ENCODE measurements at places on chromosomes 3 and 15. TPM values are rescaled to one million over a fixed set of nuclear protein-coding genes. Genes with fewer than 3 reads are reported as not detected.

PAQR5 gene
- total RNA-seq: 2.1 TPM

SNX22 gene
- total RNA-seq: 7.7 TPM

NRROS gene
- 0.33 TPM for total RNA-seq

ACKR2 gene
- 1.9 TPM for total RNA-seq

MINAR1 gene
- 1.3 TPM for total RNA-seq

IL16 gene
- total RNA-seq: 3.3 TPM

- no peak for DNase-seq
These were observed 174.9 kb upstream of the TOPAZ1 start for GRCh38 chr3:44066806-44067205.

- DNase-seq: no peak
These were observed 132.6 kb upstream of the LRRN1 start for GRCh38 chr3:3666664-3667063.

DNA sequence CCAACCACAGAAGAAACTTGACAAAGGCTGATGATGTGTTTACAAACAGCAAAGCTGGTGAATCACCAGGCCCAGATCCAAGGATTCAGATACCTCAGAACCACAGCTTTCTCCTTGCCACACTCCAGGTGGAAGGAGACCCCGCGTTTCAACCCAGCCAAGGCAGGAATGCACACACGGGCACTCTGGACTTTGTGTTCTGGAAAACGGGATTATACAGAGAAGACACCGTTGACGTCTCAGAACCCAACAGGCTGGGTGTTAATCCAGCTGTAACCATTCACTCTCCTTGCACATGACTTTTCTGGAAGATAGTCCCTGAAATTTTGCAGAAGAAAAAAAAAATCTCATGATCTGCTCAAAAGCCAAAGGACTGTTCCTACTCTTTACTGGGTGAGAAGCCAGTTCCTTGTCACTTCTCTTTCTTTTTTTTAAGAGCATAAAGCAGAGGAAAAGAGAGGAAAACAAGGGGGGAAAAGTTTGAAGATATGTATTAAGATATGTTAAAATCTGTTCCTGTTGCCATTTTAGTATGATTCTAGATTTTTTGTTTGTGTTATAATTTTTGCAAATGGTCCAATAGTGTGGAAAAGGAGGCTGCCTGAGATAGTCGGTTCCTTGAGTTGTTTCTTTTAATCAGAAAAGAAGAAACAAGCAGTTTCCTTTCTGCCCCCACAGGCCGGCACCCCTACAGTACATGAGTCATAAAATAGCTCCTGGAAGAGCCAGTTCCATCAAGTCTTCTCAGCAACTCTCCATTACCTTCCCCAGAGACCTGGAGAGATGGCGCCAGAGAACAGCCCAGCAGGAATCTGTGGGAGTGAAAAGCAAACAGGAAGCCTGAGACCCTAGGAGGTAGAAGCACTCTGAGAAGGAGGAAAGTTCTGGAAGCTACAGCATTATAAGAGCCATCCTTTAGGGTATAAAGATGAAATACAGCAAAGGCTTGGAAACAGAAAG, 73.1 kb downstream of the RORA start:
- peak; percentile 27 for DNase-seq

DNA sequence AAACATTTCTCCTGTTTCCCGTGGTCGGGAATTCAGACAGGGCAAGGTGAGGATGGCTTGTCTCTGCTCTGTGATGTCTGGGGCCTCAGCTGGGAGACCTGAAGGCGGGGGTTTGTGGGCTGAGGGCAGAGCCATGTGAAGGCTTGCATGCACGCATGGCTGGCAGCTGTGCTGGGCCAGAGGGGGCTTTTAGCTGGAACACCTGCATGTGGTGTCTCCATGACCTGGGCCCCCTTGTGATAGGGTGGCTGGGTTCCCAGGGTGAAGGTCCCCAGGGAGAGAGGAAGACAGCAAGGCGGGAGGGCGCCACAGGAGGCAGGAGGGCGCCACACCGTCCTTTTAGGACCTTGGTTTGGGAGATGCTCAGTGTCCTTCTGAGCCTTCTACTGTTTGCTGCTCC, 101.6 kb upstream of the PRR23E start:
- DNase-seq: no peak

DNA sequence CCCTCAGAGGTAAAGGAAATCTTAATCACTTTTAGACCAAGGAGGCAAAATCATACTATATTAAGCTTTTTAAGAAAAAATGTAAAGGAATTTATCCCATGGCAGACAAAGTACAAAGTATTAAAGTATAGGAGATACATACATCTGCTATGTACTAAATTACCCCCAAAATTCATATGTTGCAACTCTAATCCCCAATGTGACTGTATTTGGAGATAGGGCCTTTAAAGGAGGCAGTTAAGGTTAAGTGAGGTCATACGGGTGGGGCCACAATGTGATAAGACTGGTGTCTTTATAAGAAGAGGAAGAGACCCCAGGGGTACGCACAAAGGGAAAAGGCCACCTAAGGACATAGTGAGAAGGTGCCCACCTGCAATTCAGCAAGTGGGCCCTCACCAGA, 657.0 kb upstream of the ADAMTS9 start:
- no peak for DNase-seq

GRCh38 chr3:65604863-65605526, 433.7 kb downstream of the MAGI1 start:
- DNase-seq: no peak

- DNase-seq: peak; percentile 31
These were observed 205.4 kb downstream of the PDZRN3 start for GRCh38 chr3:73419179-73419803.

DNA sequence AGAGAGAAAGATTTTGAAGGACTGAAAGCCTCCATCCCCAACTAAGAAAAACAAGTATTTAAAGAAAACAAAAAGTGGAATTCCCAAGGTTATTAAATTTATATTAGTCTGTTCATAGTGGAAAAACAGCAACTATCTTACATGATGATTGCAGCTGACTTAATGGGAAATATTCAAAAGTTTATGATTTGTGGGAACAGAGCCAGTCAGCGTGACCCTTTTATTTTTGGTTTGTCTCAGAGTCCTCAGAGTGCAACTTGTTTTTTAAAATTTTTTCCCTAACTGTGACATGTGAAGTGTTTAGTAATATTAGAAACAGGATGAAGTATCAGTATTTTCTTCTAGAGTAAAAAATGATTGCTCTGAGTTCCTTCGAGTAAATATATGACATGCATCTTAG, 441.9 kb upstream of the MCTP2 start:
- DNase-seq: no peak

DNA sequence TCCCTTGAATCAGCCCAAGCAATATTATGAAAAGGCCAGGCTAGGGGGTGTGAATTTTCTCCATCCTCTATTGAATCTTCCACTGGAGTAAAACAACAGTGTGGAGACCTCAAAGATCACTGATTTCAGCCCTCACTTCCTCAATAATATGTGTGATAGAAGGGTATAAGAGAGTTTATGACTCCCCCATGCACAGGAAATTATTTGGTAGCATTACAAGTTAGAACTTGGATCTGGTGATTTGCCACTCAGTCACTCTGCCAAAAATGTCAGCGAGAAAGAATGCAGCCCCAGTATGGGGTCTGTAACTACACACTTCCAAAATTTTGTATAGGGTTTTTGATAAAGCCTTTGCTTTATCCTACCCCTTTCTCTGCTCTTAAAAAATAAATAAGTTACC, 81.0 kb upstream of the KCNMB2 start:
- DNase-seq: no peak

- no peak for DNase-seq
These were observed 15.1 kb downstream of the TLNRD1 start for GRCh38 chr15:81015621-81016488.

GRCh38 chr3:114022145-114022802, 34.1 kb downstream of the CCDC191 start:
- DNase-seq: no peak

DNA sequence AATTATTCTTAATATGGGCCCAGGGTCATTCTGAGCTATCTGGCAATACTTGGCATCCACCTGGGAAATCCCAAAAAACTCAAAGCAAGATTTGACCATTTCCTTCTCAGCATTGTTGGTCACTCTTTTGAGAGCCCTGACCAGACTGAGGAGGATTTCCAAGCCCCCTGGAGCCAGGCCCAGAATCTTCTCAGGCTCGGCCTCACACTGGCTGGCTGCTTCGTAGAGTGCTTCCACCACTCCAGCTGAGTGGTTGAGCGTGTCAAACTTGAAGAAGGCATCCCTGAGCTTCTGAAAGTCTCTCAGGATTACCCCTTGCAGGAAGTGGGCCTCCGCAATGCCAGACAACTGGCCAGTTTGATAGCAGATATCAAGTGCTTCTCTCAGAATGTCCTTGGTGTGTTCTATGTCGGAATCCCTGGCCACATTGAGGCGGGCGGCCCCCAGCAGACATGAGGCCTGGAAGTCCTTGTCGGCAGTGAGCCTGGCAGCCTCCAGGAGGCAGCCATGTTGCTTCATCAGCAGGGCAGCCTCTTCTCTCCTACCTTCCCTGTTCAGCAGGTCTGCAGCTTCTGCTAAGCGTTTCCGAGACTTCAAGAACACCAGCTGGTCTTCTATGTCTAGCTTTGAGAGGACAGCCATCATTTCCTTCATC, 68.9 kb upstream of the DCLK3 start:
- DNase-seq: no peak

GRCh38 chr3:184337981-184338380, 581 bp downstream of the FAM131A start:
- DNase-seq: no peak

DNA sequence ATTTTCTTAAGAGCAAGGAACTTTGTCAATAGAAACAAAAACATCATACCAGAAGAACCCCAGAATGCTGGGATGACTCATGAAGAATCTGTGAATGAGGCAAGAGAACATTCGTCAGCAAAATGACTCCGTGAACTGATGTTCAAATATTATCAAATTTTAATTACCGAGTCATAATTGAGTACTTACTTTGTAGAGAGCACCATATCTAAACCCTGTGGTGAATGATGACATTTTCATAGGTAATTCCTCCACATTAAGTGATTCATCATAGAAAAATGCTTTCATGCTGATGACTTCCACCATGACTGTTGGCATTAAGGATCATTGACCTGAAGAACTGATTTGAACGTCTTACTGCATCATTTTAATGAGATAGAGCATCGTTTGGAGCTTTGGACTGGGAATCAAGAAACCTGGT, 56.3 kb downstream of the PPARG start:
- no peak for DNase-seq

DNA sequence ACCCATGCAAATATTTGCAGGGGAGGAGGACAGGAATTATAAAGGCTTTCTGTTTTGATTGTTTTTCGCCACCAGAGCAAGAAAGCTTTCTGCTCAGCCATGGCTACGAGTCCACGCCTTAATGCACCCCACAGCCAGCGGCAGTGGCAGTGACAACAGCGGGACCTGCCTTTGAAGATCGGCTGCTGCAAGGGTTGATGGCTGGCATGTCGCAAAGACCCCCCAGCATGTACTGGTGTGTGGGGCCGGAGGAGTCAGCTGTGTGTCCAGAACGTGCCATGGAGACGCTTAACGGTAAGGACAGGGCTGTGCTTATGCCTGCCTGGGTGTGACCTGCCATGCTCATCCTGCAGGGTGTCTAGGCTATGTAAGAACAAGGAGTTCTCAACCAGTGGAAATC, 5.3 kb downstream of the LRRK1 start:
- DNase-seq: no peak

DNA sequence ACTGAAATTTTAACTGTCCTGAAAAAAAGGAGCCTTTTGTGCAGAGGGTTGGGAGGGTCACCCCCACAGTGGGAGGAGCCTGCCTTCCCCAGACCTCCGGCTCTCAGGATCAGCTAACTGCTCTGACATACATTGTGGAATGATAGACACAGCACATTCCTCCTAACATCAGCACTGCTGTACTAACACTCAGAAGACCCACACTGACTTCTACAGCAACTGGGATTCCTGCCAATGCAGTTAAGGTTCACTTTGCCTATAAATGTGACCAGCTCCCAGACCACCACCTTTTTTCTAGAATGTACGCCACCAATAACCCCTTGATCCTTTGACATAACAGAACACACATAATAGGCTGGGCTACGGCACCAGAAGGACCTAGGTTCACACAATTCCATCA, 3.2 kb downstream of the CPEB1 start:
- DNase-seq: no peak

GRCh38 chr3:120448756-120449155, 2.0 kb downstream of the FSTL1 start:
- peak; percentile 38 for DNase-seq

DNA sequence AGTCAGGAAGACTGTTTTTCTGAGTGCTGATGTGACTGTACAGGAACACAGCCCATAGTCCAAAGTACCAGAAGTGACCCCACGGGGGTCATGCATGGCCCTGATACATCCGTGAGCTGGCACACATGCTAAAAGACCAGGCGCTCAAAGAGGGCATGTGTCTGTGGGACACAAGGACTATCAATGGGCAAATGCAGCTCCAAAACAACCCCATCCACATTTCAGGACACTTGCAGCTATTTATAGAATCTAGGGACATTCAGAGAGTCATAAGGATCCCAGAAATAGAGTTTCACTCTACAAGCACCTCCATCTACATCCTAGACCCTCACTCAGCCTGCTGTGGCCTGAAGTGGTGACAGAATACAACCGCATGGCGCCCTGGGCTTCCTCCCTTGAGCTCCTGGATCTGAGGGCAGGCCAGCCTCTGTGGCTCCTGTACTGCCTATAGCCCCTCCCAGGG, 17.0 kb downstream of the SLC25A20 start:
- DNase-seq: no peak
